Activated naive CD4-positive, alpha-beta T cell treated with anti-CD3 and anti-CD28 coated beads, Interleukin-2, amount 50 U/mL, for 16 hours (primary cell): ENCODE measurements at places on chromosomes 6 and 20.

- no peak for DNase-seq
Measured at GRCh38 chr6:33865478-33866077, 61.8 kb upstream of the MLN start.

DNA sequence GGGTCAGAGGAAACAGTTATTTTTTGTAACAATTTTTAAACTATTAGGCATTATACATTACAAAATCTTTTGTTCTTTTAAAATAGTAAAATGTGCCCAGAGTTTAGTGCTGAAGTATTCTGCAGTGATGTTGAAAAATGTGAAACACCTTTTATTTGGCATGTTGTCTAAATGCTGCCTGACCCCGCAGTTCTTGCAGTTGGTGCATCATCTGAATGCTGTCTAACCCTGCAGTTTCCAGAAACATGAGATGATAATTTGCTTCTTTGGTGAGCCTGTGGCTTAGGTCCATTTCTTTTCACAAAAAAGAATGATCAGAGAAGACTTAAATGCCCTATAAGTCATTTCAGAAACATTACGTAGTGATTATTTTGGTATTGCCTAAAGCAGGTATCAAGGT, 82.4 kb downstream of the RNF217 start:
- no peak for DNase-seq

DNA sequence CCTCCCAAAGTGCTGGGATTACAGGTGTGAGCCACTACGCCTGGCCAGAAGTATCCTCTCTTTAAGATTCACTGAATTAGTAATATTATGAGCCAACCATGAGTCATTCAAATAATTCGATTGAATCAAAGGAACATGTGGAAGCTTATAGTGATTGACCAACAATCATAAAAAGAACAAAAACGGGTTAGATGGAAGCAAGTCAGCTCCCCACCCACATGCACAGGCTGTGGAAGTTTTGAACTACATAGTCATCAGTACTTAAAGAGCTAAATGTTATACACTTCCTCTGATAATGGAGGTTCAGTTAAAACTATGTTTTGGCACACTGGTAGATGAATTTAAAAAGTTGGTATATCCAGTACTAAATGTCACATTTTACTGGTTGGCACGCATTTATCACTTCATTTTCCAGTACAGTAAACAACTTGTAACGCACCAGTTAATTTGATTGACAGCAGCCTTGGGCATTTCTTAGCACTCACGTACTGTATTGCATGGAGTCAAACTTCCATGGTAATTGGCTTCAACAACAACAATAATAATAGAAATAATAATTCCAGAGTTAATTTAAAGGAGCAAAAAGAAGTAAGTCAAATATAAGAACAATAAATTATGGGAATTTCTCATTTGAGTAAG, 1107.3 kb upstream of the MAP3K7 start:
- DNase-seq, result no peak

DNA sequence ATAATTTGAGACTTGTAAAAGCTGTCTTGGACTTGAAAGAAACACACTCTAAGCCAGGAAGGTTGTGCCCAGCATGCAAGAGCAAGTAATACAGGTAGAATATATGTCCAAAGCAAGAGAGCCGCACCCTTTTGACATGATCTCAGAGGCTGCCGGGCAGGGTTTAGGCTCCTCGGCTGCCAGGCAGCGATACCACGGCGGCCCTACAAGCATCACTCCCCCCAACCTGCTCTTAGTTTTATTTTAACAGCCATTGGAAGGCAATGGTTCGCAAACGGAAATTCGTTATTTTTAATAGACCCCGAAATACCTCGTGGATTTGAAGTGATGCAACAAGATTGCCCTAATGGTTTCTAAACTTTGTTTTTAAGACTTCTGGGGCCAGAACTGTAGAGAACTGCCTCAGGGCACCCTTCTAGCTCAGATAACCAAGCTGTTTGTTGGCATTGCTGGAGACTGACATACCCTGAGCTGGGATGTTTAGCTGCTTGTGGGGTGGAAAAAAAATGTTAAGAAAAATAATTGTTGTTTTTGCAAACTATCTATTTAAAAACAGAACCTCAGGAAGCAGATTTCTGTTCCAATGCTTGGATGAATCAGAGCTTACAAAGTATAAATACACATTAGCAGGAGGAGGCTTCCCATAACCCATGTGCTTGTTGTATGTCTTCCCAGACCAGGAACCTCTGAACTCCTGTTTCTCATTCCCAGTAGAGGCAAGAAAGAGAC, 39.0 kb downstream of the JAG1 start:
- DNase-seq, result no peak

GRCh38 chr6:149259753-149260152, 57.8 kb upstream of the TAB2 start:
- no peak for DNase-seq

DNA sequence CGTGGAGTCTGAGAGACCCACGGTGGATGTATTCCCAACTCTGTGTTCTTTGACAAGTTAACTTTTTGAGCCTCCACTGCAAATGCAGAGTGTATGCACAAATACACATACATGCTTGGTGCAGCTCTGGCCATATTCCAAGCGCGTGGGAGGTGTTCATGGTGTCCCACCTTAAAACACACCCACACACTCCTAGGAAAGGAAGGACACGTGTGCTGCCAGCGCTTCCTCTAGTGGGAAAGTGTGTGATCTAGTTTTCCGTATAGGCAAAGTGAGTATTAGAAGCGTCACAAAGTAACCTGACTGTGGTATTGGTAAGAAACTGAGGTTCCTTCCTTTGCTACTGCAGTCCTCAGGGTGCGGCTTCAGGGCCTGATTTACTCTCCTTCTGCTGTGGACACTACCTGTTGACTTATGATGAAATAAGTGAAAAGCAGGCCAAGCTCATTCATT, 36.0 kb upstream of the MPC1 start:
- DNase-seq, result no peak

DNA sequence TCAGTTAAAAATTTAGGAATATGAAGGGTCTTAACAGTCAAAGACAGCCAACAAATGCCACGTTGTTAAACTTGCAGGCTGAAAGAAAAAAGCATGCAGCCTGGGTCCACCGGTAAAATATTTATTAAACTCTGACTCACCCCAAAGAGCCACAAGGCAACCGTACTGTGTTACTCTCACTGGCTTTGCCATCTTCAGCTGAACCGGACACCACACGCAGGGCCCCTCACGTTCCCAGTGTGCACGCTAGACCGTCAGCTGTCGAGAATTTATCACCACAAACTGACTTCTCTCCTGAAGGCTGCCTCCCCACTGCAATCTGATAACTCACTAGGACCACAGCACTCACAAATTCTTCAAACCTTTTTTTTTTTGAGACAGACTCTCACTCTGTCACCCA, 30.7 kb downstream of the HUS1B start:
- DNase-seq, result no peak

GRCh38 chr6:132607544-132608233, 16.4 kb downstream of the TAAR2 start:
- no peak for DNase-seq

DNA sequence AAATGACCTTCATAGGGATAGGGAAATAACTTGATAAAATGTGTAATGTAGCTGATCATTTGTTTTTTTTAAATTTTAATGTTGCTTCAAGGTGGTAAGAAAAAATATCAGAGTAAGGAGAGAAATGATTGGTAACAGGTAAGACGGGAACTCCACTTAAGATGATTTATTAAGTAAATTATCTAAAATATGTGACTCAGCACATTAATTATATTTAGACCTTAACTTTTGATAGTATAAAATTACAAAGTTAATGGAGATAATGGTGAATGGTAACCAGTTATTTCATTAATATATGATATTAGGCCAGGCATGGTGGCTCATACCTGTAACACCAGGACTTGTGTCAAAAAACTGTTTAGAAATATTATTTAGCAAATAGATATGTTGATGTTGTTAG, 10.2 kb downstream of the BEND6 start:
- DNase-seq, result no peak

- DNase-seq, result no peak
Measured at GRCh38 chr6:155382338-155382685, 68.0 kb upstream of the TFB1M start.
